ENCODE measurements at places on chromosomes 13 and 19. TPM values are rescaled to one million over a fixed set of nuclear protein-coding genes. Genes with fewer than 3 reads are reported as not detected.

XAB2 gene
- total RNA-seq = 49.0 TPM

LGALS14 gene
- not detected for total RNA-seq

SULT2A1 gene
- not detected for total RNA-seq

ELANE gene
- 5.0 TPM for total RNA-seq

PSG7 gene
- total RNA-seq = not detected

ZNF575 gene
- total RNA-seq = 0.59 TPM

ATP4A gene
- not detected for total RNA-seq

LSR gene
- total RNA-seq = 35.1 TPM

GEMIN7 gene
- 21.3 TPM for total RNA-seq

OR7G2 gene
- total RNA-seq = not detected

MCEMP1 gene
- 1.0 TPM for total RNA-seq

SYNGR4 gene
- total RNA-seq = not detected

- DNase-seq = no peak
Observed at GRCh38 chr13:94382517-94382916, 97.0 kb downstream of the DCT start.

GRCh38 chr19:32910874-32911273 is 41.3 kb upstream of the SLC7A9 start:
- no peak for DNase-seq

- DNase-seq = no peak
Observed at GRCh38 chr13:42140494-42140893, 92.0 kb downstream of the DGKH start.

DNA sequence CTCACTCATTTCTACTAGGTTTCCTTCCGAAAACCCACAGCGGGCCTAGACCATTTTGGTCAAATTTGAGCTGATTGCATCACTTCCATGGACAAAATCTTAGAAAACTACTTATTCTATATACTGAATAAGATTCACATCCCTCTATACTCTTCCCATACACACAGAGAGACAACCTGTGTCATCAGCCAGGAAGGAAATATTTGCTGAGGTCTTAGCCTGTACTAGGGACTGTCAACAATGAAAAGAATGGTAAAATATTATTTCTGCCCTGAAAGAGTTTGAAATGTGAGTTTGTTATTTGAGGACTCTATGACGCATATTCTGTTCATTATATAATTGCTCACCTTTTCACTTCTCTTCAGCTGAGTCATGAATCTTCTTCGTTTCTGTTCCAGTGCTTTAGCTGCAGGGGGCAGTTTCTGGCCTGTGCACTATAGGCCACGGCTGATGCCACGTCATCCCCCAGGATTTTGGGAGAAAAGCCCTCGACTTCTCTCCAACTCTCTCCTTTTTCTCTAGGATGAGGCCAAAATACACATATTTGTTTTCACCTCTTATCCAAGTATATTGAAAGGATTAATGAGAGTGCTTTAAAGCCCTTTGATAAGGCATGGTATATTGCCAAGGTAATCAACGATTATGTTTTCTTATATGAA is 47.7 kb downstream of the GSX1 start:
- DNase-seq = no peak

- no peak for DNase-seq
Observed at GRCh38 chr19:4448147-4448985, 9.2 kb downstream of the UBXN6 start.

- DNase-seq = no peak
Observed at GRCh38 chr19:15998166-15998565, 49.4 kb downstream of the OR10H4 start.

GRCh38 chr13:97715763-97716162 is 237.7 kb upstream of the IPO5 start:
- no peak for DNase-seq

DNA sequence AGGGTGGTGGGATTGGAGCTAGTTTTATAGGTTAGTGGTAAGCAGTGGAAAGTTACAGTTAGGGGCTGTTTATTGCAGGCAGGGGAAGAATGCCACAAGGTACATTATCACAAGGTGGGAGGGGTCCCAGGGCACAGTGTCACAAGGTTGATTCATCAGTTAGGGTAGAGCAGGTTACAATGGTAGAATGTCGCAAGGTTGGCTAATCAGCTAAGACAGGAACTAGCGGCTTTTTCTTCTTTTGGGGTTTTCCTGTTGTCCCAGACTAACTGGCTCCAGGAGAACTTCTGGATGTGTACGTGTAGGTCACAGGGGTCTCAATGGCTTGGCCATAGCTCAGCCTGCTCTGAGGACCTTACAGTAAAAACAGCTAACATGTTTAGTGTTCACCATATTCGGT is 1221.1 kb downstream of the SLITRK1 start:
- no peak for DNase-seq

DNA sequence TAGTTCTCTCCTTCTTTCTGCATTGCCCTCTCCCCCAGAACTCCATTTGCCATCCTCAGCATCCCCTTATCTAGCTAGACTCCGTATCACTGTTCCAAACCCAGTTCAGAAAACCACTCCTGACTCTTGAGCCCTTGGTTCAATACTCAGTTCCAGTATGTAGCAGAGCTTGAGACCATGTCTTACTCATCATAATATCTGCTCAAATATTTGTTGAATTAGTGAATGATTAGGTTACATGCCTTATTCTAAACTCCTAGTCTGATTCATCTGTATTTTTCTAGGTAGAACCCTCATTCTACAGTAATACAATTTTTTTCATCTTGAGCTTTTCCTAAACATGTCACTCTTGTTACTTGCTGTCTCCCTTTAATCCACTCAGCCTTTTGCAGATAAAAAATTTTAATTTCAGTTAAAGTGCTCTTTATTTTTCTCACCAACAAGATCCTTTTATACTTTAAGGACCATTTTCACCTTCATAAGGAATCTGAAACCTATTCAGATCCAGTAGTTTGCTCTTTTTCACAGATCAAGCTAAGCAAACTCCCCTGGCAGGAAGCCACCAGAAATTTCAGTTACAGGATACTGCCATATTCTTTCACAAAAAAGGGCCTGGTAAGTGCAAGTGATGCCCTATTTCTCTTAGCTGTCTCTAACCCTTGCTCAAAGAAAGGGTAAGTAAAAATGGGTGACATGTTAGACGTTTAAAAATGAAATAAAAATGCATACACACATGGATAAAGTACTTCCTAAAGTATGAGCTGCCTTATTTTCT is 23.1 kb upstream of the INTS6 start:
- DNase-seq = no peak

DNA sequence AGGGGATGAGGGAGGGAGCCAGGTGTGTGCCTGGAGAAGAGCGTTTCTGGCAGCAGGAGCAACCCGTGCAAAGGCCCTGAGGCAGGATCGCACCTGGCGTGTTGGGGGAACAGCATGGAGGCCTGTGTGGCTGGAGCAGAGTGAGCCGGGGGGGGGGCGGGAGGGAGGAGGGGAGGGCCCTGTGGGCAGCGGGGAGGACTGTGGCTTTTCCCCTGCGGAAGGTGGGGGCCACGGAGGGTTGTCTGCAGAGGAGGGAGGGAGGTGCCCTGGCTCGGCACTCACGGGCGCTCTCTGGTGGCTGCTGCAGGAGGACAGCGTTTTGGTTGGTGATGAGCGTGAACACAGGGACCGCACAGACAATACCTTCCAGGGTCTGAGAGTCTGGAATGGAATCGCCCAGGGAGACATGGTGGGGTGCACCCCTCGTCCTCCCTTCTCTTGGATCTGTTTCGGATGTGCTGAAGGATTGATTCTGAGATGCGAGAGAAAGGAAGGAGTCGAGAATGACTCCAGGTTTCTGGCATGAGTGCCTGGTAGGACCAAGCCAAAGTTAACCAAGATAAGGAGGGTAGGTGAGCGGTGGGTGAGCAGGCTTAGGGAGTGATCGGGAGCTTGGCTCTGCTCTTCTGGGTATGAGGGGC is 6.5 kb downstream of the RAB11B start:
- peak; percentile 79 for DNase-seq

- no peak for DNase-seq
Observed at GRCh38 chr19:56633021-56633420, 9.9 kb upstream of the SMIM17 start.

GRCh38 chr13:73198991-73199411 is 140.2 kb downstream of the KLF5 start:
- no peak for DNase-seq

DNA sequence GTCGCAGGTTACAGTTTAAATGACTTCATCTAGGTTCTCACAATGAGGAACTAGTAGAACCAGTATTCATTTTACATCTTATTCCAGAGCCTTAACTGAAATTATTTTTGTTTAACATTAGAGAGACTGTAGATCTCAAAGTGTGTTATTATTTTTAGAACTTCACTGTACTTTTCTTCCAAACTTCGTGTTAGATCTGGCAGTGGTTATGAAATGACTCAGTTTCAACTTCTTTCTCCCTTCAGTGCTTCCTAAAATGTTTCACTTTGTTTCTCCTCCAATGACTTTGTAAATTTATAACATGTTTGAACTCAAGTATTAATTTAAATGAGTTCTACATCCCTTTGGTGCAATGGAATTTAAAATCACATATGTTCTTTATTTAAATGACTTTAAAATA is 139.3 kb downstream of the PCDH9 start:
- DNase-seq = no peak

- no peak for DNase-seq
Observed at GRCh38 chr19:41847351-41848105, 2.7 kb downstream of the DMRTC2 start.

GRCh38 chr13:23588666-23589065 is 18.5 kb downstream of the TNFRSF19 start:
- no peak for DNase-seq

DNA sequence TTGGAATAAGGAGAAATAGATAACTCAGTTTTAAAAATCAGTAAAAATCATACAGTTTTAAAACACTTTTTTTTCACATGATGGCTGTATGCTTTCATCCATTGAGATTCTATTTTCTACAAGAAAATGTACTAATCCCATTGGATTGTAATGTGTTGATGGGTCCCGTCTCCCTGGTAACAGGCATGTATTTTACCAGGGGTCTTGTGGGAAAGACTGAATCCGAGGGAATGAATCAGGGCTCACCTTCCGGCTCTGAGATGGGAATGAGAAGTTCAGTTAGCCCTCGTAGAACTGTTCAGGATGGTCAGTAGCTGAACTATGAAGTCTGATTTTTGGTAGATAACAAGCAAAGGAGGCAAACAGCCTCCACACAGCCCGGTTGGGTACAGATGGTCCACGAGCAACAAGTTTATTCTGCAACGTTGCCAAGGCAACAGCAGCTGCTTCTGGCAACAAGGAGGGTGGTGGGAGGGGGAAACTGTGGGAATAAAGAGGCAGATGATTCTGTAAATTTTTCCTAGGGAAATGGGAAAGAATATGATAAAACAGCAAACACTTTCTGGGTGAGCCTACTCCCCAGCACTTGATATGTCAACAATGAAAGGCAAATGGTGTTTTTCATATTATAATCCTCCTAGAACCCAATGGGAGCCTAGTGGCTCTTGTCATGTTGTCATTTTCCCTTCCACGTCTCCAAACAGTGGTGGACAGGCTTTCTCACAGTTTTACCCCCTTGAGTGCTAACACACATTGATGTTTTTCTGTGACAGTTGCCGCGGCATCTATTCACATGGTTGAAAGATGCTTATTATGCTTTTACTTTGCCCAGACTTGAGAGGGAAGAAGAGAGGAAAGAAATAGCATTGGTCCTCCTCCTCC is 12.4 kb upstream of the SIAH3 start:
- DNase-seq = no peak

DNA sequence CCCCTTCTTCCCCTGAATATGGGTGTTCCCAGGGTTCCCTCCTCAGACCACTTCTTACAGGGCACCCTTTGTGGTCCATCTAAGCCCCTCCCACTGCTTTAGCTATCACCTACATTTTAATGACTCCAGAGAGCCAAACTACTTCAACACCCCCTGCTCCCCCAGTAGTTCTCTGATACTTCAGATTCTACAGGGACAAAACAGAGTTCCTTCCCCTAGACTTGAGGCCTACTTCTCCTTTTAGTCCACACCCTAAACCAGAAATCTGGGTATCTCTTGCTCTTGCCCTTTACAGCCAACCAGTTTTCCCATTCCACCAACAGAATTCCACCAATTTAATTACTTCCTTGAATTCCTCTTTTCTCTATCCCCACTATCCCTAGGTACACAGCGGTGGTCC is 107.2 kb downstream of the KCNRG start:
- DNase-seq = no peak

DNA sequence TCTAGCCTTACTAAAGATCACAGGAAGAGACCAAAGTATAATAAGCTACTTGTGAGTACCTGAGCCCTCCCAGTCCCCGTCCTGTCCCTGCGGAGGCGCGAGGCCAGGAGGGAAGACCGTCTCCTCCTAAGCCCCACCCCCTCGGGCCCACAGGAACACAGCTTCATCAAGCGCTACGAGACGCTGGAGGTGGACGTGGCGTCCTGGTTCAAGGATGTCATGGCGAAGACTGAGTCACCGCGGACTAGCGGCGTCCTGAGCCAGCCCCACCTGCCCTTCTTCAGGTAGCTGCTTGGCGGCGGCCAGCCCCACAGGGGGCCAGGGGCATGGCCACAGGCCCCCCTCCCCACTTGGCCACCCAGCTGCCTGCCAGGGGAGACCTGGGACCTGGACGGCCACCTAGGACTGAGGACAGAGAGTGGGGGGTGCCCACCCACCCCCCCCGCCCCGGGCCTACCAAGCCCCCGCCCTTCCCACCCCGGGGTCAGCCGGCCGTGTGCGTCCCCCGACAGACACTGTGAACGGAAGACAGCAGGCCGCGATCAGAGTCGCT is 2.4 kb upstream of the TGFBR3L start:
- DNase-seq = no peak

- peak; percentile 89 for DNase-seq
Observed at GRCh38 chr19:53467485-53468262, at the start of gene ZNF813. TSS of gene ZNF813 (plus strand) at chr19:53467733. CDS start at chr19:53483823, 16,090 bp downstream.

- DNase-seq = no peak
Observed at GRCh38 chr19:5273782-5274181, 66.8 kb downstream of the PTPRS start.

GRCh38 chr13:35593651-35594050 is 117.2 kb upstream of the MAB21L1 start:
- DNase-seq = no peak

- DNase-seq = no peak
Observed at GRCh38 chr19:18053576-18054219, 33.0 kb downstream of the IL12RB1 start.

- DNase-seq = no peak
Observed at GRCh38 chr13:47853236-47853635, 147.8 kb downstream of the SUCLA2 start.

Measured in breast epithelium (tissue), 4 donors.